ENCODE measurements at places on chromosomes 16 and 17. TPM values are rescaled to one million over a fixed set of nuclear protein-coding genes. Genes with fewer than 3 reads are reported as not detected.

- no peak for DNase-seq
Measured at GRCh38 chr17:6691546-6691945, 21.6 kb downstream of the SLC13A5 start.

- no peak for DNase-seq
Measured at GRCh38 chr17:27496005-27496404, 39.8 kb downstream of the KSR1 start.

DNA sequence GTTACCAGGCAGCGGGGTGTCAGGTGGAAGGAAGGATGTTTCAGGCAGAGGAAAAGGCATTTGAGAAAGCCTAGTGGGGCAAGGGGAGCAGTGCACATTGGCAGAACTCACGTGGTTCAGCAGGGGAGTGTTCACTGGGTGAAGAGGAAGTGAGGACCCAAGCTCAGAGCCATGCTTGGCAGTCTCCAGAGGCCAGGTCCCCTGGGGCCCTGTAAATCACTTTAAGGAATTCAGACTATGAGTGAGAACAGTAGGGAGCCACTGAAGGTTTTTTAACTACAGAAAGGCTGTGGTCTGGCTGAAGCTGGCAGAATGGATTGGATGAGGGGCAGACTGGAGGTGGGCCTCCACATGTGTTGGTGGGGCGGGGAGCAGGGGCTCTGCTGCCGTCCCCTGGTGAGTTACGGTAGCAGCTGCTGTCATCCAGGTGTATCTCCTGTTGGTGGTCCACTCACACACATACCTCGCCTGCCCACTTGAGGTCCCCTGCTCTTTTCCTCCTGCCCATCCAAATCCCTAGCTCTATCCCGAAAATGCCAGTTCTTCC lies 5.1 kb downstream of the CLEC16A start:
- peak; percentile 44 for DNase-seq

GRCh38 chr16:27402964-27403600 lies 1.1 kb downstream of the IL21R start:
- no peak for DNase-seq

GRCh38 chr16:72092832-72093447 lies 480 bp downstream of the TXNL4B start:
- DNase-seq = no peak

GRCh38 chr16:89122322-89122851 lies 28.7 kb downstream of the ACSF3 start:
- DNase-seq = no peak

DNA sequence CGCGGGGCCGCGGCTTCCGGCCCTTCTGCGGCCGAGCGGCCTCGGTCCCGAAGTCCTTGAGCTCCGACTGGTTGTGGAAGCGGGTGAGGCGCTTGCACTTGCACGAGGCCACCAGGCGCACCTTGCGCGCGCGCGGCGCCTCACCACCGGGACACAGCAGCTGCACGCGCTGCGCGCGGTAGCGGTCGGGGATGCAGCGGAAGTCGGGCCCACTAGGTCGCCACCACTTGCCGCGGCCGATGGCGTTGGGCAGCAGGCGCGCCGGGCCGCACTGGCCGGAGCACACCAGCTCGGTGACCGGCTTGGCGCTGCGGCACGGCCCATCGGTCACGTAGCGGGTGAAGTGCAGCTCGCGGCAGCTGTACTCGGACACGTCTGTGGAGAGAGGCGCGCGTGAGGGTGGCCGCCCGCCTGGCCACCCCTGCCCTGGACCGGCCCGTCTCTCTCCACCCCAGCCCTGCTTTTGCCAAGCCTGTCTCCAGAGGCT lies 3.2 kb downstream of the SOST start:
- DNase-seq = peak; percentile 18

DNA sequence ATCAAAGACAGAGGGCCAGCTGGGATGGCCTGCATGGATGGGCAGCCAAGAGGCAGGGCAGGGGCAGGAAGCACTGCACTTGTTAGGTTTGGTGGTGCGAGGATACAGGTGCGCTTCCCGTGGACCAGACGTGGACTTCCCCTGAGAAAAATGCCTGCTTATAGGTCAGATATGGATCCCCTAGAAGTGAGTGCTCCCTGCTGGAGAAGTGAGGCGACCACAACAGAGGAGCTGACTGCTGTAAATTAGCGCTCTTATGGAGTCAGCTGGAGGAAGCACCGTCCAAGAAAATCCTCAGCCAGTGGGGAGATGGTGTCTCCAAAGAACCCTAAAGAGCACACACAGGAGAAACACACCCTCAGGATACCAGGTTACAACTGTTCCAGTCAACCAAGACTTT lies 27.7 kb upstream of the CCDC182 start:
- no peak for DNase-seq

- DNase-seq = no peak
Measured at GRCh38 chr16:1776672-1776955, 3.7 kb upstream of the MRPS34 start.

GRCh38 chr17:44749076-44749979 lies 9.5 kb upstream of the ADAM11 start:
- DNase-seq = no peak

GRCh38 chr17:67679225-67679624 lies 38.5 kb upstream of the NOL11 start:
- no peak for DNase-seq

DNA sequence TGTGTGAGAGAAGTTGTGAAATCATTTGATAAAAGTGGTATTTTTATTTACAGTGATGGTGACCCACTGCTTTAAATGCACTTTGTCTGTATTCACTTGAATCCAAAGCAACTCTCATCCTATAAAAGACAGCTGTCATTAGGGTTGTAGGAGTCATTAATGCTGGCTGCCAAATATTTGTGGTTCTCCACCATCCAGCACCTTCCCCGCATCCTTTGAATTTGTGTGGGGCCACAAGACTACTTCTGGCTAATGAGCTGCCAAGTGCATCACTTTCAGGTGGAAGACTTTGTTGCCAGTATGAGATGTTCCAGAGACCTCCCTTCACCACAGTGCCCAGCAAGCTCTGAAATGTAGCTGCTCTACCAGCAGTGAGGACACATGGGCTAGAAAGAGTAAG lies 43.4 kb downstream of the CMTM3 start:
- no peak for DNase-seq

GRCh38 chr16:17404941-17405689 lies 65.6 kb downstream of the XYLT1 start:
- DNase-seq = no peak

DNA sequence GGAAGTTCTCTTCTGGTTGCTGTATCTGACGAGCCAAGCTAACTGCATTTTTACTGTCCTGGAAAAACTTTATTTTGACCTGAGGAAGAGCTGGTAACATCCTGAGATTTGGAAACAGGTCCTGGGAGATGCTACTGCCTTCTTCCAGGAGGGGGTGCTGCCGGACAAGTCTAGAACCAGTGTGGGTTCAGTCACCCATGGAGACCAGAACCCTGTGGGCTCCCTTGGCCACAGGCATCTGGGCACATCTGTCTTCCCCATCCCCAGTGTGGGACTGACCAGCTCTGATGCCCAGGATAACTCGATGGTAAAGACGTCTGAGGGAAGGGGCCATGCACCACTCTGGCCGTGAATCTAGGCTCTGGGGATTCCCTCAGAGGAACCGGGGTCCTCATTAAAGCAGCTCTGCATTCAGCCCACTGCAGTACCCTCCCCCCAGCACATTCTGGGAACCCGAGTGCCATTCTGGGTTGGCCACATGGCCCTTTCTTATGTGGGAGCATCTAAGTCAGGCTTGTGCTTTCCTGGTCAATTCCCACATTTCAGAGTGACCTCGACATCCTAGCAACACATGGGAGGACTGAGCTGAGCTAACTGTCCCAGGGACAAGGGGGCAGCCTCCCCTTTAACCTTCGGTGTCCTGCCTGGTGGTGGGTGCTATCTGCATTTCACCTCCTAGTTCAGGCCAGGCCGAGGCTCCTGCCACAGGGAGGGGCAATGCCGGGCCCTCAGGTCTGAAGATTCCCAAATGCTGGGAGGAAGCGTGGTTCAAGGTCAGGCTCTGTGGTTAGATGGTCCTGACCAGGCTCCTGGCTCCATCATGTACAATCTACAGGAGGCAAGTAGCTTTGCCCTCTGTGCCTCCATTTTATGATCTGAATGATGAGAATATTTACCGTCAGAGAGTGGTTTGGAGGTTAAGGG lies 6.4 kb downstream of the C16orf86 start:
- no peak for DNase-seq

- no peak for DNase-seq
Measured at GRCh38 chr17:8746501-8747236, 2.0 kb upstream of the CCDC42 start.

DNA sequence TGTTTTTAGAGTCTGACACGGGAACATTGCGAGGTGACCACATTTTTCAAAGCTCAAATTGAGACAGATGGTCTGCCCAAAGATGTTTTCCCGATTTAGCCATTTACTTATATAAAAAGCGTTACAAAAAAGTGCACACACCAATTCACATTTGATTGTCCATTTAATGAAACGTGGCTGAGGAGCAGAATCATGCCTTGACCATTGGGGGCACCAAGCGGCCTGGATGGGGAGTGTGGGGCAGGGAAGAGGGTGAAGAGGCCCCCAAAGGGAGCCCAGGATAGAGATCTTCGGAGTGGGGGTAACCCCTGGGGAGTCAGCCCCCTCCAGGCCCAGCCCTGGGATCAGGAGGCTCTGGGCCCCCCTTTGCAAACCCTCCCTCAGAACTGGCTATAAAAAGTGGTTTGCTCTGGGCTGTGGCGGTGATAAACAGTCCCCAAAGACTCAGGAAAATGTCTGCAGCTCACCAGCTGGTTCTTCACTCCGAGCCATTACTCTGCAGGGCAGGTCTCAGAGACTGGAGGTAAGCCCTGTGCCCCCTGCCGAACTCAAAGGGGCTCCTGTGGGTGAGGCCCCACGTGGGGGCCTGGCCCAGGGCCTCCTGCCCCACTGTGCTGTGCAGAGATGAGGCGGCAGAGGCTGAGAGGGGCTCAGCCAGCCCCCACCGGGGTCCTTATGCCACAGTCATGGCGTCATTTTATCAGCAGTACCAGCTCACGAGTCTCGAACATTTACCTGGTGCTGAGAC lies 105.9 kb upstream of the SEC14L1 start:
- no peak for DNase-seq

- no peak for DNase-seq
Measured at GRCh38 chr16:52572656-52573055, 25.7 kb upstream of the TOX3 start.

DNA sequence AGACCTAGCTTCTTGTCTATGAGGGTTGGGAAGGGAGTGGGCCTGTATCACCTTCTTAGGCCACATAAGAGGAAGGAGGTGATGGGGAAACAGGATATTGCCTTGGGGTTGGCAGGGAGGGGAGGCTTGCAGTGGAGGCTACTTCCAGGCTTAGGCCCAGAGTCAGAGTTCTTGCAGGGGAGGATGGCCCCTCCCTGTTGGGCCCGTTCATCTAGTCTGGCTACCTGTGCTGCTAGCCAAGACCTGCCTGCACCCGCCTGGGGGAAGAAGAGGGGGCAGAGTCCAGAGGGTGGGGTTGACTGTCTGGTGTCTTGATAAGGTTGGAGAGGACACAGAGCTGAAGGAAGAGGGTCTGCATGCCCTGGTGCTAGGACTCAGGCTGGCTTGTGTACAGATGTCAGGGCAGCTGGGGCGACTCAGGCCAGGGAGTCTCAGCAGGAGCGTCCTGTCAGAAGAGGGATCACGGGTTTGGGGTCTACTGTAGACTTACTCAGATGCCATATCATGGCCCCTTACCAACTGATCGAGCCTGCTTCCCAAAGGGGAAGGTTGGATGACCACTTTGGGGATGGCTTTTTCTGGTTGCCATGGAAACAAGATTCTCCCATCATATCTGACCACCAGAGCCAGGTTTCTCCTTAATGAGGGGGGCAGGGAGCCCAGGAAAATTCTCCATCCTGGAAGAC lies 5.3 kb downstream of the KDM6B start:
- DNase-seq = no peak

- DNase-seq = no peak
Measured at GRCh38 chr17:81030741-81031565, 4.0 kb upstream of the BAIAP2 start.

DNA sequence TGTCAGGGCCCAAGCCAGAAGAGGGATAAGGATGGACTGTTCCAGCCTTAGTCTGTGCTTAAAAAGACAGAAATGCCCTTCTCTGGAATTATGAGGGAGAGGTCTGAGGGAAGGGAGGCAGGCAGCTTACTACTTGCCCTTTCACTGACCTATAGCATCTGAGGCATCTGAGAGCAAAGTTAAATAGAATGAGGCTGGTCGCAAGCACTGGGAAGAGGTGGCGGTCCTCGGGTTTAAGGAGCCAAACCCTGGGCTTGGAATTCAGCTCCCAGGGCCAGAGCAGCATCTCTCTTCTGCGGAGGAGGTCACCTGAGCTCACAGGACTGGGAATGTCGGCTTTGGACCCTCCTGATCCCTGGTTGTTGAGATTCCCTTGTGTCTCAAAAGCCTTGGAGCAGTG lies 3.1 kb upstream of the LIMD2 start:
- no peak for DNase-seq

SHISA6 gene
- not detected for total RNA-seq

KRT36 gene
- total RNA-seq = not detected

ZSWIM7 gene
- 12.8 TPM for total RNA-seq

KCNH4 gene
- total RNA-seq = 0.64 TPM

PYDC1 gene
- total RNA-seq = not detected

OR2C1 gene
- not detected for total RNA-seq

SEPHS2 gene
- total RNA-seq = 82.9 TPM

NME4 gene
- 78.4 TPM for total RNA-seq

GSDMA gene
- total RNA-seq = 0.53 TPM

RNF166 gene
- 52.1 TPM for total RNA-seq

GRB7 gene
- 0.74 TPM for total RNA-seq

PDPK1 gene
- total RNA-seq = 45.7 TPM

Data from activated T-helper 2 cell treated with anti-CD3 and anti-CD28 coated beads, Interferon-gamma antibody, Interleukin-2, Interleukin-4, amounts not matched to agents 10 μg/mL and 5 μg/mL and 100 μg/mL, durations not matched to agents 14 hours and 24 hours and 36 hours (primary cell).